ENCODE measurements at places on chromosomes 13 and 19. TPM values are rescaled to one million over a fixed set of nuclear protein-coding genes. Genes with fewer than 3 reads are reported as not detected.

C13orf42 gene
- total RNA-seq, result not detected

PGLYRP2 gene
- total RNA-seq, result not detected

ZNF723 gene
- not detected for total RNA-seq

CCDC61 gene
- 4.4 TPM for total RNA-seq

ZNF296 gene
- not detected for total RNA-seq

LSR gene
- total RNA-seq, result 3.1 TPM

LRG1 gene
- 0.63 TPM for total RNA-seq
